Hypothalamus (tissue), 51 donors: ENCODE measurements at places on chromosomes 3 and 15.

- DNase-seq: no peak
These were observed 32.8 kb upstream of the SMAD3 start for GRCh38 chr15:67032608-67033007.

- DNase-seq: no peak
These were observed 278.6 kb downstream of the EDEM1 start for GRCh38 chr3:5466065-5466464.

GRCh38 chr3:25744470-25744869 is 38.8 kb downstream of the NGLY1 start:
- no peak for DNase-seq

DNA sequence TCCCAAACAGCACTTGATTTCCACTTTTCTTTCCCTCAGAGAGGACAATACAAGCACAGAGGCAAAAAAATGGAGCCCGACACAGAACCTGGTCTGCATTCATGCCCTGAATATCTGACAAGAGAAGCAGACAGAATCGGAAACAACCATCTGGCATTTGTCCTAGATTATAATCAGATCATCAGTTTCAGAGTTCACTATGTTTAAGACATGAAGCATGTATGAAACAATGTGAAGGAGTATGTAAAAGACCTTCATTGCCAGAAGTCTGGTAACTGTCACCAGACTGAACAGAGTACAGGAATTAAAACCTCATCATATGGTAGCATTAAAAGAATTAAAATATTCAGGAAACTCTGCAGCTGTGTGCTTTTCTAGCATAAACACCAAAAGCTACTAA is 65.0 kb downstream of the SETD2 start:
- DNase-seq: no peak

GRCh38 chr3:128351546-128351945 is 115.1 kb downstream of the DNAJB8 start:
- no peak for DNase-seq

- no peak for DNase-seq
These were observed 134.3 kb downstream of the EDEM1 start for GRCh38 chr3:5321666-5322340.

- DNase-seq: no peak
These were observed 13.2 kb downstream of the TM4SF4 start for GRCh38 chr3:149487598-149488197.

DNA sequence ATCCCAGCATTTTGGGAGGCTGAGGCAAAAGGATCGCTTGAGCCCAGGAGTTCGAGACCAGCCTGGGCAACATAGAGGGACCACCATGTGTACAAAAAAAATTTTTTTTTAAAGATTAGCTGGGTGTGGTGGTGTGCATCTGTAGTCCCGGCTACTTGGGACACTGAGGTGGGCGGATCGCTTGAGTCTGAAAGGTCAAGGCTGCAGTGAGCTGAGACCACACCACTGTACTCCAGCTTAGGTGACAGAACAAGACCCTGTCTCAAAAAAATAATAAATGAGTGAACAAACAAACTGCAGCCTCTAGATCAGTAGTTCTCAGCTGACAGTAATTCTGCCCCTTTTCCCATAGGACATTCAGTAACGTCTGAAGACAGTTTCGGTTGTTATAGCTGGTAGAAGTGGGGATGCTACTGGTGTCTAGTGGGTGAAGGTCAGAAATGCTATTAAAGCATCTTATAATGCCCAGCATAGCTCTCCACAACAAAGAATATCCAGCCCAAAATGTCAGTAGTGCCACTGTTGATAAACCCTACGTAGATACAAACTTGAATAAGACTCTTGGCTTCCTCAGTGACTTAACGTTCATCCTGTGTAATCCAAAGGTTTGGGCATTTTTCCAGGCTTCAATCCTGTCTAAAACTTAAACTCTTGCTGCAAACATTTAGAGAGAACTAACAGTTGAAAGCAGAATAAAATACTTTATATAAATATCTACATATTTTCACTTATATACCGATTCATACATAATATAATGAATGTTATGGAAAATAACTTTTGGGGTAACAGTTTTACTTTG is 10.6 kb downstream of the SMC4 start:
- DNase-seq: no peak

DNA sequence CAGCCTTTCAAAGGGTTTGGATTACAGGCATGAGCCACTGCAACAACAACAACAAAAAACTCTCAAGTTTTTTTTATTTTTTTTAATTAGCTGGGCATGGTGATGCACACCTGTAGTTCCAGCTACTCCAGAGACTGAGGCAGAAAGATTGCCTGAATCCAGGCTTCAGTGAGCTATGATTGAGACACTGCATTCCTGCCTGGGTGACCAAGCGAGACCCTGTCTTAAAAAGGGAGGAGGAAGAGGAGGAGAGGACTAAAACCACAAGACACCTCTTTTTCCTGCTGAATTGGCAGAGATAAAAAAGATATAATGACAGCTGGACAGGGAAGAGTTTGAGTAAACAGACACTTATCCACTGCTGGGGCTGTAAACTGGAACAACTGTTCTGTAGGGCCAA is 22.7 kb upstream of the CHRNB4 start:
- DNase-seq: no peak

GRCh38 chr15:92053753-92054316 is 200.3 kb downstream of the SLCO3A1 start:
- DNase-seq: no peak

DNA sequence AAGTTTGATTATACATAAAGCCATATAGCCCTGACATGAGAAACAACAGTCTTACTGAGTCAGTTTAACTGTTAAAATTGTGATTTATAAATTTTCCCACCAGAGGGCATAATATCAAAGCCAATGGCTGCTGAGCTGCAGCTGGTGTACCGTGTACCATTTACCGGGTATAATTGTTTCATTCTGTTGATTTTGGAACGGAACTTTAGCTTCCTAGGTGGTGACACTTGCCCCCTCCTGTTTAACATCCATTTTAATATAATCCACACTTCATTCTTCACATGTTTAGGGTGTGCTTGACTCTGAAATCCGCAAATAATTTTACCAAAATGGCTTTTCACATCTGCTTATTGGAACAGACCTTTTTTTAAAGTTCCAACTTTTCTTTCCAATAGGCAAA is 72.8 kb downstream of the SLC9A9 start:
- DNase-seq: no peak

DNA sequence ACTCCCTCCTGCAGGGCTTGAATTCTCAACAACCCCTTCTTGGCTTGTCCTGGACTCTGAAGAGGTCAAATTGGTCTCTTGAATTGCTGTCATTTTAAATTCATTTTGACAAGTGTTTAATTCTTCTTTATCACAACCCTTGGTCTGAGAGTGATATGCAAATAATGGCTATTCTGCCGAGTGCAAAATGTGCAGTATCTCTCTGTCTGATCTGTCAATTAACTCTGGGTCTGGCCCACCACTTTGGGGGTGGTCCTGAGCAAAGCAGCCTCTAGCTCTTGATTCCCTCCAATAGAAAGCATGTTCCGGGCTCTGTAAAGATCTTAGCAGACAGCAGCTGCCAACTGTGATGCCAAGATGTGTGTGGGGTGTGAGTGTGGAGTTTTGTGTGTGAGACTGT is 2.2 kb upstream of the IGDCC3 start:
- DNase-seq: no peak

- no peak for DNase-seq
These were observed 77.4 kb downstream of the LSM3 start for GRCh38 chr3:14256046-14256445.

- DNase-seq: no peak
These were observed 5.3 kb downstream of the COPG1 start for GRCh38 chr3:129254536-129255230.

DNA sequence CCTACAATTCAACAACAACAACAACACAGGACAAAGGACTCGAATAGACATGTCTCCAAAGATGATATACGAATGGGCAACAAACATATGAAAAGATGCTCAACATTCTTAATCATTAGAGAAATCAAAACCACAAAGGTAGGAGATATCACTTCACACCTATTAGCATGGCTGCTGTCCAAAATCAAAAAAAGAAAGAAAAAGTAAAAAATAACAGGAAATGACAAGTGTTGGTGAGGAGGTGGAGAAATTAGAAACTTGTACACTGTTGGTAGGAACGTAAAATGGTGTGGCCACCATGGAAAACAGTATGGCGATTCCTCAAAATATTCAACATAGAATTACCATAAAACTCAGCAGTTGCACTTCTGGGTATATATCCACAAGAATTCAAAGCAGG is 312.3 kb upstream of the STT3B start:
- DNase-seq: no peak

- DNase-seq: no peak
These were observed 53.0 kb downstream of the PLSCR2 start for GRCh38 chr3:146416366-146416765.

GRCh38 chr15:26098801-26099200 is 235.7 kb upstream of the ATP10A start:
- no peak for DNase-seq

GRCh38 chr3:101070799-101071121 is 77.5 kb upstream of the ABI3BP start:
- no peak for DNase-seq

DNA sequence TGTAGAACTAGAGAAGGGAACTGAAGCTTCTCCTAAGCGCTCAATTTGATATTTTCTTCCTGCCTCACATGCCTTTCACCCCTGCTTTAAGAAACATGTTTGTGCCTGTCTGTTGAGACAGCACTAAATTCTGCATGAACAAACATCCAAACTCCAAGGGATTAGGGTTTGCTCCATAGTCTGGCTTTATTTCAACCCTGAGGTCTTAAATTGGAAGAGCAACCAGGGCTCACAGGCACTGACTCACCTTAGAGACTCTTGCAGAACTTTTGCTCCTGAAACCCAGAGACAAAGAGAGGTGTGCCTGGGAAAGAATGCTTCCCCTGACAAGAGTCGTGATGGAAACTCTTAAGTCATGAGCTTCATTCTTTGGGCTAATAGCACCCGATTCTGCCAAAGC is 393.9 kb upstream of the MCTP2 start:
- DNase-seq: no peak

- no peak for DNase-seq
These were observed 12.9 kb downstream of the C15orf62 start for GRCh38 chr15:40782609-40783227.

DNA sequence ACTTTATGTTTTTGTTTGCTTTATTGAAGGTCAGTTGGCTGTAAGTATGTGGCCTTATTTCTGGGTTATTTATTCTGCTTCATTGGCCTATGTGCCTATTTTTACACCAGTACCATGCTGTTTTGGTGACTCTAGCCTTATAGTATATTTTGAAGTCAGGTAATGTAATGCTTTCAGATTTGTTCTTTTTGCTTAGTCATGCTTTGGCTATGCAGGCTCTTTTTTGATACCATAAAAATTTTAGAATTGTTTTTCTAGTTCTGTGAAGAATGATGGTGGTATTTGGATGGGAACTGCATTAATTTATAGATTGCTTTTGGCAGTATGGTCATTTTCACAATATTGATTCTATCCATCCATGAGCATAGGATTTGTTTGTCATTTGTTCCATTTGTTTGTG is 63.5 kb upstream of the TTC14 start:
- no peak for DNase-seq

DNA sequence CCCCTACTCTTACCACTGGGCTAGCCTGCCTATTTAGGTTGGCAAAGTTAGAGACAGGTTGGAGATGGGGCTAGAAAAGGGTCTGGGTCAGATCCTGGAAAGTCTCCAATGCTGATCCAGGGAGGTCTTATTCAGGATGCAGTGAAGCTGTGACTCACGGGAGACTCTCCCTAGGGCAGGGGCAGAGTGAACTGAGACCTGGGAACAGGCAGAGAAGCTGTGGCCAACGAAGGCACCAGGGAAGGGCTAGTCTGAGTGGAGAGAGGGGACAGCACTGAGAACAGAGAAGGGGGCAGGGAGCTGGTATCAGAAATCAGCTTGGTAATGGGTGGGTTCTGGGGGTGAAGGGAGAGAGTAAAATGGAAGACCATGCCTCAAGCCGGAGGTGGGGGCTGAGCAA is 2.2 kb downstream of the LTF start:
- no peak for DNase-seq

DNA sequence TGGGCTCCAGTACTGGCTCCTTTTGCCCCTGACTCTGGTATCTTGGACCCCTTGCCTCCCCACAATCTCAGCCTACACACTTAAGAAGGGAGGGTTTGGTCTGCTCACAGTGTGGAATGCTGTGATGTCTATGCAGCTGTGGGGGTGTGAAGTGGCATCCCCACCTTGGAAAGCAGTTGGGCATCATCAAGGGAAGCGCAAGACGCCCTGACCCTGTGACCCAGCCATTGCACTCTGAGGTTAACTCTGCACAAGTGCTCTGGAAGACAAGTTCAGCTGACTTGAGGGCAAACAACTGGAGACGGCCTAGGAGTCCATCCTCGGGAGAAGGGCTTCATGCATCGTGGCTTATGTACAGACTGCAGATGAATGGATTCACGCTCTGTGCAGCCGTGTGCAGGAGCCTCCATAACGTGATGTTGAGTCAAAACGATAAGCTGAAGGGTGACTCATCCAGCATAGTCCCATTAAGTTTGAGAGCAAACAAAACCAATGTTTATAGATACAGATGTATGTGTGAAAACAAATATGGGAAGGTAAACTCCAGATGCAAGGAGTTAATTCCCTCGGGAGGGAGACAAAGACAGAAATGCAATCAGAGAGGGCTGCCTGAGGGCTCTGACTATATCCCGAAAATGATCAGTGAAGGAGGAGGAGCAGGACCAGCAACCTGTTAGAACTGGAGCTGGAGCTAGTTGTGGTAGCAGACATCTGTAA is 86.8 kb downstream of the LSM3 start:
- DNase-seq: no peak

GRCh38 chr3:9815986-9816385 is 5.9 kb downstream of the TTLL3 start:
- no peak for DNase-seq

GRCh38 chr15:82624438-82624837 is 22.7 kb downstream of the CPEB1 start:
- no peak for DNase-seq

GRCh38 chr3:188706599-188706998 is 465.2 kb upstream of the TPRG1 start:
- no peak for DNase-seq

DNA sequence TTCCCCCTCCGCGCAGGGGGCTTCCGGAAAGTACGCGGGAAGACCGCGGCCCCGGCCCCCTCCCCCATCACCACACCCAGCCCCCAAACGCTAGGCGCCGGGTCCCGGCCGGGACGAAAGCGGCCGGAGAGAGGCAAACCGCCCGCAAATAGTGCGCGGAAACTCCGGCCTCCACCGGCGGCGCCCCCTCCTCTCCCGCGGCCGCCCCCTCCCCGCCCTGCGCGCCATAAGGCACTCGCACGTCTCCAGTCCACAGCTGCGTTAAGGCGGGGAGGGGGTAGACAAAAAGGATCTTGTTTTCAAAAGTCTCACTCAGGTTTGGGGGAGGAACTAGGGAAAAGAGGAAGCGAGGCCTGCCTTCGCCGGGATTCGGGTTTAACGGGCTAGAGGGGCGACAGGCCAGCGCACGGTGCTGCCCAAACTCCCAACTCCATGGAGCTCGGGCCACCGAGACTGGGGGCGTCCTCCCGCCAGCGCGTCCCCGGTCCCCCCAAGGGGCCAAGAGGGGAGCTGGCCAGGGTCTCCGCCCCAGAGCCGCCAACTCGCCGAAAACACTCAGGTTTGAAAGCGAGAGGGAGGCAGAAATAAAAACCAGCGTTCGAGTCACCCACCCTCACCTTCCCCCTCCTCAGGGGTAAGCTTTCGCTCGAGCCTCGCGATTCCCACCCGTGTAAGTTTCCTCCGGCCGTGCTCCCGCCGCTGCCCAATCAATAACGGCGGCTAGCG is 1.8 kb downstream of the ANP32A start:
- DNase-seq: peak; percentile 60

- DNase-seq: no peak
These were observed 250.1 kb downstream of the TLE3 start for GRCh38 chr15:69847625-69848024.

GRCh38 chr3:118801899-118802298 is 232.7 kb downstream of the IGSF11 start:
- DNase-seq: no peak

GRCh38 chr3:70531063-70531657 is 218.7 kb upstream of the MDFIC2 start:
- DNase-seq: no peak
